ENCODE measurements at places on chromosomes 6 and 20.
A peak's percentile ranks its signal among the peaks of the same experiment; 100 is the strongest.

GRCh38 chr20:44642203-44643153 is 9.0 kb downstream of the ADA start:
- peak; percentile 66 for DNase-seq

DNA sequence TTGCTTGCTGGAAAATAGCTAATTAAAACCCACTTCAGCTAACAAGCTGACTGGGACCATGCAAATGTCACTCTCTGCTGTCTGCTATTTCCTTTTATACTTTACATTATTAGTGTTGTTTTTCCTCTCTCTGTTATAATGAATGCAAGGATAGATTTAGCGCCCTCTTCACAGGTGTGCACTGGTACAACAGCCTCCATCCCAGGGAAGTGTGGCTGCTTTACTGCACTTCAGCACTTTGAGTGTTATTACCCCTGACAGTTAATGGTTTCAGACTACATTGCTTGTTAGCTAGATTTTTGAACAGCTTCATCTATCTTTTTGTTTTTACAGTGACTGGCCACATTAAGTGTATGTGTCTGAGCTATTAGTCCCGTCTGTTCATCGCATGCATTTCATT is 405.7 kb downstream of the RNF144B start:
- no peak for DNase-seq

DNA sequence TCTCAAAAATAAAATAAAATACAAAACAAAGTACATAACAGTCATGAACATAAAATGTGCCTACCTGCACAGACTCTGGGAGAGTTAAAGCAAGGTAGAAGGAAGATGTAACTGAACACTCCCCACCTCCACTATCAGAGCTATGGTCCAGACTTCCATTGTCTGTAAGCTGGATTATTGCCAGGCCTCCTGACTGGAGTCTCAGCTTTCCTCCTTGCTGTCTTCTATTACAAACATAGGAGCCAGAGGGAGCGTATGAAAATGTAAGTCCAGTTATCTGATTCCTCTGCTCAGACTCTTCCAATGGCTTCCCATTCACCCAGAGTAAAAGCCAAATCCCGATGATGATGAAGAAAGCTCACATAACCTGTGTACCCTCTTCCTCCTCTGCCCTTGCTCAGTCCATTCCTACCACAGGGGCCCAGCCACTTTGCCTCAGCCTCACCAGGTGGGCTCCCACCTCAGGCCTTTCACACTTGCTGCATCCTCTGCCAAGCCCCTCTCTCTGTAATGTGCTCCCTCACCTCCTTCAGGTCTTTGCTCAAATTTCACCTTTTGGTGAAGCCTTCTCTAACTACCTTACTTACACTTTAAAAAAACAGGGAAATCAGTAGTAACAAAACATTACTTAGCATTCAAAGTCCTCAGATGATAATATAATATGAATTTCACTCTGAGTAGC is 194.1 kb downstream of the RIMS1 start:
- DNase-seq = peak; percentile 24

DNA sequence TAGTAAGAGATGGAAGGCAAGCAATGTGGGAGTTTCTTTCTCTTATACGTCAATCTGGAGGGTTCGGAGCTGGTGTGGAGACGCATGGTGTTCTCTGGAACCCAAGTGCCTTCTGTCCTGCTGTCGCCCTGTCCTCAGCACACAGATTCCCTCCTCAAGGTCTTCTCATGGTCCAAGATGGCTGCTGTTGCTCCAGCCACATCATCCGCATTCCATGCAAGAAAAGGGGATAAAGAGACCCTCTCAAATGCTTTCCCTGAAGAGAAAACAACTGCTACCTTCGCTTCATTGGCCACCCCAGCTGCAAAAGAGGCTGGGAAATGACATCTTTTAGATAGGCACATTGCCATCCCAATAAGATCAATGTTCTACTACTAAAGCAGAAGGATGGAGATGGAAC is 151.2 kb downstream of the ANKRD60 start:
- DNase-seq = no peak

- DNase-seq = peak; percentile 68
Measured at GRCh38 chr6:13908955-13909381, 15.8 kb upstream of the RNF182 start.

- no peak for DNase-seq
Measured at GRCh38 chr6:41976794-41977484, 35.3 kb upstream of the CCND3 start.

GRCh38 chr6:404685-405423 is 13.3 kb downstream of the IRF4 start:
- DNase-seq = no peak

DNA sequence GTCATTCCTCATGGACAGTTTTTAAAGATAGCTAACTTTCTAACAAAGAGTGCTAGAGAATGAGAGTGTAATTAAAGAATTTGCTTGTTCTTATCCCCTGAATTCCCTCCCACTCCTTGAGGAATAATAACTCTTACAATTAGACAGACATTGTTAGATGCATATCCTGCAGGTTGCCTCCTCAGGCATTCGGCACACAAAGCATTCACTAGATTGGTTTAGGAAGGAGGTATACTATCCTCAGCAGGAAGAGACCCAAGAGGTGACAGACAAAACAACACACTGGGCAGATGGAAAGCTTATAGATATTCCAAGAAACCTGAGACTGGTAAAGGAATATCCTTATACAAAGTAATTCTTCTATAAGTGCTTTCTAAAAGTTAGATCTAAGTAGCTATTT is 109.1 kb upstream of the FAM184A start:
- no peak for DNase-seq

DNA sequence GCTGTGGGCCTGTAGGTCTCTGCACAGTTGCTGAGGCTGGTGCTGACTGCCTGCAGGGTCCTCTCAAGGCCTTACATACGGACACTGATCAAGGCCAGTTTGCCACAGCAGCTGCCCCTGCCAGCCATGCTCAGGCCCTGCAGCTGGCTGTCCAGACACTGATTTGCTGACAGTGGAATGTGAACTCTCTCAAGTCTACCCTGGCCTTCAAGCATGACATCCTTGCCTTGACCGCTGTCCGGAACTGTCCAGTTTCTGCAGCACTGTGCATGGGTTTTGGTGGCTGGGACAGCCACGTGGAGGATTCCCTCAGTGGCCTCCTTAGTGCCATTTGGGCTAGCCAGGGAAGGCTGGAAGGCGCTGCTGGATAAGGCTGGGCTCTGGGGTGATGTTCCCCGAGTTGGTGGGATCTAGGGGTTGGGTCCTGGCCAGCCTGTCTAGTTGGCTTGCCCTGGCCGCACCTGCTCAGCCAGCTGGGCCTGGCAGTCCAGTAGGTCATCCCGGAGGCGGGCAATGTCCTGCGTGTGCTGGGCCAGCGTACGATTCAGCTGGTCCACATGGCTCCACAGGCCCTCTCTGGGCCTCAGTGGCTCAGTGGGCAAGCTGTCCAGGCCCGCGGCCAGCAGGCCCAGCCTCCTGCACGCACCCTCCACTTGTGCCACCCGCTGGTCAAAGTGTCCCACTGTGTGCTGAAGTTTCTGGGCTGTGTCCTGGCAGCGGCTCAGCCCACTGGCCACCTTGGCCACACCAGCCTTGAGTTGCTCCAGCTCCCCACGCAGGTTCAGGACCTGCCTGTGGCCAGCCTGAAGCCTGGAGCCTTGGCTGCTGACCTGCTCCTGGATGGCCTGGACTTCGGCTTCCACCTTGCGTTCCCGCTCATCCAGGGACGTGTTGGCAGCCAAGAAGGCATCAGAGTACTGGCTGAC is 5.5 kb downstream of the EMILIN3 start:
- DNase-seq = no peak

GRCh38 chr6:32082478-32082877 is 26.7 kb downstream of the TNXB start:
- no peak for DNase-seq

DNA sequence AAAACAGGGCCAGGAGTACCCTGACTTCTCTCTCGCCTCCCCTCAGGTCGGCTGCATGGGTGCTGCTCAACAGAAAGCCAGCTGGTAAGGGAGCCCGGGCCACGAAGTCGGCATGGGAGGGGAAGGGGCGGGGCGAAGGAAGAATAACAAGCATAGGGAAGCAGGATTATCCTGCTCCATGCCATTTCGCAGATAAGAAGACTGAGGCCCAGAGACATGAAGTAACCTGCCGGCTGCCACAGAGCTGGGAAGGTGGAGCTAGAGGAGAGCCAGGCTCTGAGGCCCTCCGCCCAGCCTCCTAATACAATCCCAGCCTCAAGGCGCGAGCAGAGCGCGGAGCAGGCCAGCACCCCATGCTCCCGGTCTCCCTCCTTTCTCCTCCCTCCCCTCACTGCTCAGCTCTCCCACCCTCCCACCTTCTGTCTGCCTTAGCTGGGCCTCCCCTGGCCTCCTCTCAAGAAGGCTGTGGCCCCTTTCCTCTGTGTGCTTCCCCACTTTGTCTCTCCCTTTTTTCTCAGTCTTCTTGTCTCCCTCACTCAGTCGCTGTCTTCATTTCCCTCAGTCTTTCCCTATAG is 13.2 kb upstream of the HMGA1 start:
- no peak for DNase-seq

- no peak for DNase-seq
Measured at GRCh38 chr20:24651976-24652345, 182.5 kb downstream of the SYNDIG1 start.

DNA sequence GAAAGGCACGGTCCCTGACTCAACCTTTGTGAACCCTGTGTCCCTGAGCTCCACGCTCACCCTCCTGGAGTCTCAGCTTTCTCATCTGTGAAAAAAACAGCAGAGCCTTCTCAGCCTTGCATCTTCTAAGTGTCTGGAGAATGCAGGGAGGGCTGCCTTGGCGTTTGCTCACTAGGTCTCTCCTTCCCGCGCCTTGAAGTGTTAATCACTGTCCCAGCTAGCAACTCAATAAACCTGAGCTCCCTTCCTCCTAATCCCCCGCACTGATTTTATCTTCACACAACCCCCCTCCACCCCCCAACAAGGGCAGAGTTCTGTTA is 34.9 kb upstream of the FOXC1 start:
- no peak for DNase-seq

DNA sequence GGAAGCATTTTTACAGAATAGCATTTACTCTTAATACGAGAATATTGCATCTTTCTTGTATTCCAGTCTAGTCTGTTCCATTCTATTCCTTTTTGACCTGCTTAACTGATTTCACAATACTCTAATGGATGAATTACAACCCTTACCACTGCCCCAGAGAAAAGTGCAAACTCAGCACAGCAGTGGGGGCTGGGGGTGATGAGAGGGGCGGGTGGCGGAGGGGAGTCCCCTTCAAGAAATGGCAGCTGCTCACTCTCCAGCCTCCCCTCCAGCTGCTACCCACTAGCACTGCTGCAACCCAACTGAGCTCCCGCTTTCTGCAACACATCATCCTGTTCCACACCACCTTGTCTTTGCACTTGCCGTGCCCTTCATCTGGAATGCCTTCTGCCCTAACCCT is 30.1 kb downstream of the PIM1 start:
- DNase-seq = no peak

GRCh38 chr6:14367296-14367695 is 249.7 kb downstream of the CD83 start:
- DNase-seq = no peak

GRCh38 chr6:119322034-119322433 is 27.5 kb downstream of the MAN1A1 start:
- DNase-seq = no peak

Measured in NCI-H2081 (cell line).